ENCODE measurements at places on chromosomes 4 and X.
A peak's percentile ranks its signal among the peaks of the same experiment; 100 is the strongest.

DNA sequence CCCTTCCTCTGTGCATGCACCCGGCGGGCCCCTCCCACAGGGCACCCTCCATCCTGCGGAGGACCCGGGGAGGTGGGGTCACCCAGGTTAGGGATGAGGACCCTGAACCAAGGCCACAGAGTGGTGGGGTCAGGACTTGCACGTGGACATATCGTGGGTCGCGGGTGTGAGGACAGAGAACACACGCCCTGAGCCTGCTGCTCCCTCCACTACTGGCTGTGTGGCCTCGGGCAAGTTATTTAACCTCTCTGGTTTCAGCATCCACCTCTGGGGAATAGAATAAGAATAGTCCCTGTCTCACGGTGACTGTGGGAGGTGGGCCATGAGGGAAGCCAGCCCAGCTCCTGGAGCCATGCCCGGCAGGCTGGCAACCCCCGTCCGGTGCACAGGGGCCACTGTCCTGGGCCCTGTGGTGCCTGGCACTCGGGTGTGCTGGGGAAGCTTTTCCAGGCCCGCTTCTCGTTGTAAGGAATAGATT lies 5.1 kb downstream of the PSAPL1 start:
- DNase-seq: peak; percentile 59

- DNase-seq: no peak
Observed at GRCh38 chr4:108612365-108612764, 8.0 kb upstream of the RPL34 start.

GRCh38 chr4:188423039-188423438 lies 283.8 kb downstream of the TRIML1 start:
- no peak for DNase-seq

DNA sequence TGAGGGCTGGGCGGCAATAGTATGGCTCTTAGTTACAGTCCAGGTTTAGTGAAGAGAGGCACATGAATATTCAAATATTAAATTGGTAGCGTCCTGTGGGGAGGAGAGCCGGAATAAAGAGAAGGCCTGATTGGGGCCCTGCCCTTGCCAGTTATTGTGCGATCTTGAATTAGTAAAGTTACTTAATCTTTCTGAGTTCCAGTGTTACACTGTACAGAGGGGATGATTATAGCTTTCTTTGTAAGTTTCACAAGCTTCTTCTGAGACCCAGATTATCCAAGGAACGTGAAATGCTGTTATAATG lies 1.2 kb downstream of the METAP1 start:
- no peak for DNase-seq

DNA sequence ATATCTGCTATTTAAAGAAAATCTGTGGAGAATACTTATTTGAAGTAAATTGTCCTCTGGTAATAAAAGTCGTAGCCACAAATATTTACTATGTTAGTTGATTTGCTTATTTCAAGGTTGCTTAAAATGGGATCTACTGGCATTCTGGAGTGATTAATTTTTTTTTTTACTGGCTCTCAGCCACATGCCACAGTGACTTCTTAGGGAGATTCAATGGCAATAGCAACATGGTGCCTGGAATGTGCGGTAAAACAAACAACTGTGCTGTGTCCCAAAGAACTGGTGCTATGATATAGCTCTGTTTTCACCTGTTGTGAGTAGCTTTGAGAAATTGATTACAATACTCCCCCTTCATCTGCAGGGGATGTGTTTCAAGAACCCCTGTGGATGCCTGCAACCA lies 324.3 kb downstream of the GPAT3 start:
- DNase-seq: no peak

GRCh38 chr4:164946810-164947209 lies 30.6 kb downstream of the TRIM61 start:
- DNase-seq: no peak

GRCh38 chr4:163171590-163171989 lies 4.9 kb upstream of the NAF1 start:
- no peak for DNase-seq

GRCh38 chrX:134236626-134237614 lies at the start of gene CCDC160:
TSS of gene CCDC160 (plus strand) at chrX:134237182. CDS start at chrX:134244801, 7,619 bp downstream.
- DNase-seq: no peak

DNA sequence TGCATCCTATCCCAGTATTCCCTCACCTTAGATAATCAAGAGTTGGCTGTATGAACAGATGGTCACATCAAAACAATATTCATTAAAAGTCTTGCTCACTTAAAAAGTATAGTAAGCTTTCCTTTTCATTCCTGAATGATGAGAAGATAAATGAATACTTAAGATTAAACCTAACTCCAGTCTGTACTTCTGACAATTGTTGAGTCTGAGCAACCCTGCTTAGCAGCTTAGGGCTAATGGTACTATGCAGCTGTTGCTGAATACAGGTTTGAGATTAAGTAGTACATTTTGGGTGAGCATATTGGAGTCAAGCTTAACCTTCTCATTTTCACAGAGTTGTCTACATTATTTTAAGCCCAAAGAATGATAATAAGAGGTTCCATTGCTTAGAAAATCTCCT lies 121.7 kb upstream of the ETNPPL start:
- DNase-seq: no peak

GRCh38 chrX:47637546-47638195 lies 7.9 kb upstream of the CFP start:
- no peak for DNase-seq

GRCh38 chr4:184503869-184504300 lies 29.5 kb upstream of the IRF2 start:
- no peak for DNase-seq

GRCh38 chrX:6383488-6383887 lies 151.4 kb downstream of the VCX3A start:
- DNase-seq: no peak

DNA sequence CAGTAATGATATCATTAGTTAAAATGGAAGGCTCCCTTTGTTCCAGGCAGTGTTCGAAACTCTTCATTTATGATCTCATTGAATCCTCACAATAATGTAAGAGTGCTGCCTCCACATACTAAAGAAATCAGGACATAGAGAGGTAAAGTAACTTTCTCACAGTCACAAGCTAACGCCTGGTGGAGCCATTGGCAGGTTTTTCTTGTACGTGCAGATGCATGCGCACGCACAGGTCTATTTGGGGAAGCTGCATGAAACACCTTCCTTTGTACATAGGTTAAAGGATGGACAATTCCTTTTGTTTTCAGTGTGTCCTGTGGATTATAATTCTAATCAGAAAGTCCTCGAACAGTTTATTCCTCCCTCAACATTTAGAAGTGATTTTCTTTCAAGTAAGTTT lies 176.2 kb downstream of the RAPGEF2 start:
- DNase-seq: no peak

DNA sequence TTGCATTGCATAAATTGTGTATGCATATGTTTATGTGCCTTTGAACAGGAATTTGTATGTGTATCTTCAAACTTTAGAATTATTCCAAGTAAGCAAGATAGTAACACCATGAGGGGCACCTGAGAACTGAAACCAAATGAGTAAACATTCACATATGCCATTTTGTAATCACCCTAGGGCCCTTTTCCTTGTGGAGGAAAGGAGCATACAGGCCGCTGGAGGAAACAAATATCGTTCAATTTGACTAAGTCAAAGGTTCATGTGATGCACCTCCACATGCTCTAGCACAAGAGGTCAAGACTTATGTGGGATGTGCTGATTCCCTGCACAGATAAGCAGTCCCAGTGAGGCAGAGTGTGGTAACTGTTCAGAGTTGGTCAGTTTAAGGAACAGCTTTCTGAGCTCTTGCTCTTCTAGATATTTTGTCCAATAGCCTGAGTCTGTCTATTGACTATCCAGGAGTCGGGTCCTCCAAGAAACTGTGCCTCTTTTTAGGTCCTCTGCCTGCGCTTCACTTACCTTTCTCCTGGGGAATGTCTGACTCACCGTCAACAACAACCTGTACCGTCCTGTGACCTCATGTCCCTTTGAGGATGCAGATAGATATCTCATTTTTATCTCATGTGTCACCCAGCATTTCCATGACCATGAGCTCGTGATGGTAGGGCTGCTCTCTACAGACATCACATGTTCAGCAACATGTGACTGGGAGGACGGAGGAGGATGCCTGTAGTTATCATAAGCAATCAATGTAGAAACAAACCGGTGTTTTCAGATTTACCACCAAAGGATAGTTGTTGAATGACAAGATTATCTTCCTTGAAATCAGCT lies 196.9 kb downstream of the NWD2 start:
- DNase-seq: no peak

DNA sequence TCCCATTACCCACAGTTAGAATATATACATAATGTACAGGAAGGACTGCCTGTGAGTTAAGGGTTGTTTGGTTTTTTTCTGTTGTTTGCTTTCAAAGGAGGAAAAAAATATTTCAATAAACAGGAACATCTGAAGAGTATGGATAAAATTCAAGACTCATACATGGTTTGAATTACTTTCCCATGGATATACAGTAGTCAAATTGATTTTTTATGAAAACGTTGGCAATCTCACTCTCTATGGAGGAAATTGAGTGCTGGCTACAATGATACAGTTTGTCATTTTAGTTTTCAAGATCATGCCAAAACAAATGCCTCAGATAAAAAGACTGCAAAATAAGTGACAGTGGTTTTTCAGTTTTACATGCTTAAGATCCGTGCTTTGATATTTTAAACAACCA lies 116.6 kb downstream of the SH3RF1 start:
- DNase-seq: no peak

GRCh38 chrX:71958281-71958675 lies 47.6 kb downstream of the NHSL2 start:
- no peak for DNase-seq

DNA sequence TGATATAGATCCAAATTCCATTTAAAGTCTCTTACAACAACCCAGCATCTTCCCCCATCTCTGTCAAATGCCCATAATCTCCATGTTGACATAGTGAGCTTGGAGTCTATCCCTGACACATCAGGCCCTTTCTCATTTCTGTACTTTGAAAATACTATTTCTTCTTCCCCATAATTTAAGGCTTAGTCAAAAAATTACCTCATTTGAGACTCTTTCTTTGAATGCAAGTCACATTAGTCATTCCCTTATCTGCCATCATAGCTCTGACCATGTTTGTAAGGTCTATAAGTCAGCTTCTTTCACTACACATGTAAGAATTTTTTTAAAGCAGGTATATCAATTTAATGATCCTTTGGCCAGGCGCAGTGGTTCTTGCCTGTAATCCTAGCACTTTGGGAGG lies 99.9 kb downstream of the DDX60 start:
- no peak for DNase-seq

- no peak for DNase-seq
Observed at GRCh38 chr4:154364066-154364845, 127.3 kb downstream of the DCHS2 start.

DNA sequence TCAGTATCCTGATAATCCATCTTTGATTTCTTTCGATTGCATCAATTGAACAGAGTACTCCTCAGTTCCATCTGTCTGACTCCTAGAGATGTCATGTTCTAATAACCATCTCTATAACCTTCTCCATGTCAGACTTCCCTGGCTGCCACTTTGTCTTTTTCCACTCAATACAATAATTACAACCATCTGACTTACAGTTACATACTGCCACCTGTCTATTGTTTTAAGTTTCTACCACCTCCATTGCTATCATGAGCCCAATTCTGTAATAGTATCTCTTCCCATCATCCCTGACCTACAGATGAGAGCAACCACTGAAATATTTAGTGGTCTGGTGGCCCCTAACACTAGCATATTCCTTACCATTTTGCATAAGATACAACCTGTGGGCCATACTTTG lies 439.2 kb upstream of the FAM47C start:
- no peak for DNase-seq

DNA sequence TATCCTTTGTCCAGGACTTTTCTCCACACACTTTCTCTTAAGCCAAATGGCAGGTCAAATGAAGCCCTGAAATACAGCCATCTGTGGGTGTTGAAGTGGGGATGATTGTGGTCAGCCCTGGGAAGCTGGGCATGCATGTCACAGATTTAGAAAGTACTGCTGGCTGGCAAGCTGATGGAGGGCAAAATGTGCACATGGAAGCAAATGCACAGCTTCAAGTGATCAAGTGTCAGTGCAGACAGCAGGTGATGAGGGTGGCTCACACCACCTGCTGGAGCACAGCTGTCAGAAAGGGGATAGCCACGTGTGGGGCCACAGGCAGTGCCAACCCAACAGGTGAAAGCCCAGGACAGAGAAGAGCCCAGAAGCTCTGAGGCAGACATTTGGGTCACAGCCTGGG lies 40.3 kb upstream of the ATXN3L start:
- no peak for DNase-seq

DNA sequence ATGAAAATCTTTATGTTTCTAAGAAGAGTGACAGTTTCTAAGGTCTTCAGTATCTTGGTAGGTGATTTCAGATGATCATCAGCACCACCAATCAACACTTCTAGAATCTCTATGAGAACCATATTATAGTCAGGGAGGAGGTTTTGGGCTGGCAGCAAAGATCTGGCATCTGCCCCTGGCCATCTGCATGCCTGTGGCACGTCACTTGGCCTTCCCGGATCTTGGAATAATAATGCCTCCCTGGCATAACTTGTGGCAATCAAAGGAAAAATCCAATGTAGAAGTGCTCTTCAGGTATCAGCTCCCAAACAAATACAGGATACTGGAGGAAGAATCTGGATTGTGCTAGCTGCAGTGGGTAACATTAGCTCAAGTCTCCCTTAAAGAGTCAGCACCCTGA lies 57.3 kb downstream of the RASL11B start:
- DNase-seq: no peak

- no peak for DNase-seq
Observed at GRCh38 chrX:19862634-19863211, 24.7 kb downstream of the SH3KBP1 start.

GRCh38 chr4:132218406-132218805 lies 930.7 kb upstream of the PCDH10 start:
- DNase-seq: no peak

DNA sequence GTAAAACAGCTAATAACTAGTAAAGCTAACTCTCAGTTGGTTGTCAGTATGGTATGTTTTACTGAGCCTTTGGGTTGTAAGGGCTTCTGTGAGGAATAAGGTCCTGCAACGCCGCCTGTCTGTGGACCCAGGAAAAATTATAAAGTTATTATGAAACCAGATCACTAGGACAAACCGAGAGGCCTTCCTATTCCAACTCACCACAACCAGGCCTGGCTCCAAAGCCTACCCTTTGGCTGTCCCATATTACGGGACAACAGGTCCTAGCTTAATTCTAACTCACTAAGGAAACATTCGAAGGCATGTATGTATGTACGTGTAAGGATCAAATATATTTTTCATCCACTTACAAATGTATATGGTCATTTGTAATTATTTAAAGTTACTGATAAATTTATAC lies 1.4 kb downstream of the ANKRD17 start:
- DNase-seq: peak; percentile 76

GRCh38 chr4:81833576-81833975 lies 361.9 kb upstream of the RASGEF1B start:
- DNase-seq: no peak

- no peak for DNase-seq
Observed at GRCh38 chrX:72101597-72102037, 30.1 kb downstream of the RTL5 start.

GRCh38 chrX:154541896-154542722 lies 4.5 kb downstream of the G6PD start:
- peak; percentile 93 for DNase-seq

GRCh38 chrX:102934624-102935023 lies 2.4 kb upstream of the RAB40AL start:
- no peak for DNase-seq

Measured in coronary artery (tissue), 2 donors.